Stimulated activated CD4-positive, alpha-beta T cell treated with anti-CD3 and anti-CD28 coated beads, Interleukin-1b, Interleukin-23, amount 100 ng/mL, for 48 hours (primary cell): ENCODE measurements at places on chromosomes 16 and 17.

DNA sequence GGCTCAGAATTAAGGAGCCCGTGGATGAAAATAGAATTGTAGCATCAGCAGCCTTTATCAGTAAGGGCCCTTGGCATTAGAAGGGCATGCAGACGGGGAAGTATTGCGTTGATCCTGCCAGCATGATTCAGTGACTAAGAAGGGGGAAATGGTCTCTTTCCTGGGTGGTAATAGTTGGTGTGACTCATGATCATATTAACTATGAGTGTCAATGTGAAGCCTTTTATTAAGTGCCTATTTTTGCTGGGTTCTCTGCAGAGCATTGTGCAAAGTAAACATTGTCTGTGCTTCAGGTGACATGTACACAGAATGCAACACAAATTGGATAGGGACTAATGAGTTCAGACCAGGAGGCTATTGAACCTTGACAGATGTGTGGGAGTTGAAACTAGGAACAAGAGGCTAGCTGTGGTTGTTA is 24.5 kb downstream of the RCVRN start:
- no peak for DNase-seq

DNA sequence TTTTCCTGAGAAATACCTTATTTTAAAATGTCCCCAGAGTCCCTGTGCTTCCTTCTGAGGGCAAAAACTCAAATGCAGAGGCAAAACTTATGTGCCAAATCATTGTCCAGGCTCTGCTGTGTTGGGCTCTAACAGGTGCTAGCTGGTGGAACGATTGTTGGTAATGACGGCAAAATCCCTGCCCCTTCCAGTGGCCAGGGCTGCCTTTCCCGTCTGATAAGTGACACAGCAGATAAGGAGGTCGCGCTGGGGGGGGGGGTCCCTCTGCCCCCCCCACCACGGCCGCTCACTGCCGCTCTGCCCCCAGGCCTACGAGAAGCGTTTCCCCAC is 29.1 kb downstream of the SEC14L5 start:
- DNase-seq: no peak

DNA sequence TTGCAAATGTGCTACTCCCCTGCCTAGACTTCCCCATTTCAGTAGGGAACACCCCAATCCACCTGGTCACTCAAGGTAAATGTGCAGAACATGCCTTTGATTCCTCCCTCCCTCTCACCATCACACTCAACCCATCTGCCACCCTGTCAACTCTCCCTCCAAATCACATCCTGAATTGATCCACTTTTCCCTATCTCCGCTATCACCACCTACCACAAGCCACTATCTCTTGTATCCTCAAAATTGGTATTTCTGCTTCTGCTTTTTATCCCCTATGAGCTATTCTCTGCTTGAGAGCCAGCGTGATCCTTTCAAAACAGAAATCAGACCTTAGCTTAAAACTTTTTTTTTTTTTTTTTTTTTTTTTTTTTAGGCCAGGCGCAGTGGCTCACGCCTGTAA is 5.4 kb upstream of the NOL11 start:
- DNase-seq: no peak

- no peak for DNase-seq
These were observed 57.4 kb upstream of the TEKT3 start for GRCh38 chr17:15398736-15399331.

DNA sequence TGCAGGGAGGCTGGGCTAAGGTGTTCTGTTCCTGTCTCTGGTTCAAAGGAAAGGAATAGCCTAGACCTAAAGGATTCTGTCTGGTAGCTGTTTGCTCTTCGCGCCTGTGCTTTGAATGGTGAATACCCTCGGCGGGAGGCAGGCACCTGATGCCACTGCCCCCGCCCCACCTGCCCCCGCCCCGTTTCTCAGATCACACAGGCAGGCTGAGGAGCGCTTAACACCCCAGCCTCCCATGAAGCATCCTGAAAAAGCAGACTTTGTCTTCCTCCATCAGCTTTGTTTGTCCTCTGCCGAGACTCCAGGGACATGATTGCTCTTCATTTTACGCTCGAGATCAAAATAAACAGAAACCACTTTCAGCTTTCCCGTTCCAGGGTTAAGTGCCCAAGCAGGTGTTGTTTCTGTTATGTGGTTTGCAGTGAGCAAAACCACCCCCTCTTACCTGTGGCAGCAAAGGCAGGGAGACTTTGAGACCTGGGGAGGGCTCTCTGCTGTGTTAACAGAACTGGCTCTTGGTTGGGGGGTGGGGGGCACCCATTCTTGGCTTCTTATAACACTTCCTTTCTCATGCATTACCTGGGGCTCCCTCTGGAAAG is 452.1 kb downstream of the WWOX start:
- no peak for DNase-seq

- DNase-seq: no peak
These were observed 61.4 kb upstream of the IRX3 start for GRCh38 chr16:54347961-54348360.

GRCh38 chr16:85309656-85310587 is 197.7 kb upstream of the CIBAR2 start:
- peak; percentile 10 for DNase-seq

DNA sequence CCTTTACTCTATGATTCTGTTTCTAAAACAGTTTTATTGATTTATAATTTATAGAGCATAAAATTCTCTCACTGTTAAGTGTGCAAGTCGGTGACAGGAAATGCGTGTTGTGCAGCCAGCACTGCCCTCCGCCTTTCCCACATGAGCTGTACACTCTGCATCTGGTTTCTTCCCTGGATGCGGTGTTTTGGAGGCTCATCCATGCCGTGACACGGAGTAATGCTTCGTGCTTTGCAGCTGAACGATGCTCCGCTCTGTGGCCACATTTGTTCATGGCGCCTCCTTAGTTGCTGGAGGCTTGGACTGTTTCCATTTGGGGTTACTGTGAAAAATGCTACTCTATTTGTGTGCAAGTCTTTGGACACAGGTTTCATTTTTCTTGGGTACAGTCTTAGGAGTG is 7.2 kb upstream of the IGFALS start:
- no peak for DNase-seq

DNA sequence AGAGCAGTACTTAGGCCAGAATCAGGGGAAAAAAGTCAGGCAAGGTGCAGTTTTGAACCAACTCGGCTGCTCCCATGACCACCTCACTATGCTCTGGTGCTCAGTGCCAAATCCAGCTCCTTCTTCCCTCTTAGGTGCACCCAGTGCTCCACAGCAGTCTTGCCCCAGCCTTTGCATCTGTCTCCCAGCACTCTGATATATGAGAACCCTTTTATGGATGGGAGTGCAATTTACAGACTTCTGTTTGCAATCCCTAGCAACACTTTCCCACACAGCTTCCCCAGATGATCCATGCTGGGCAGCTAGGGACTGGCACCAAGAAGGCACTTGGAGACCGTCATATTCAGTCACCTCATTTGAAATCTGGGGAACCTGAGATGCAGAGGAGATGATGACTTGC is 267.9 kb upstream of the CCL2 start:
- no peak for DNase-seq

DNA sequence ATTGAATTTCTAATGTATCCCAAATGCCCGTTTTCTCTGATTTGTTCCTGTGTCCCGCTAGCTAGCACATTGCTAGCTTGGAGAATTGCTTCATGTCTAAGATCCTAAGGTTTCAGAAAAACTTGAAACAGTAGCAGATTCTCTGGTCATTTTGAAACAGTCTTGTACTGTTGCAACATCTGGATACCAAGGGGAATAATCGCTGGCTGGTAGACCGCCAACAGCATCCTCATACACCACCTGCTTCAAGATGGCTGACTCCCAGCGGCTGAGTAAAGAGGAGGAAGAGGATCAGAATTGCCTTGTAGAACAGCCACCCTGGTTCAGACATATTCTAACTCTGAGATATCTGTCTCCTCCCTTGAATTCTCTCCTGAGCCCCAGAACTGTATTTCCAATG is 226.7 kb upstream of the ELAC2 start:
- no peak for DNase-seq

DNA sequence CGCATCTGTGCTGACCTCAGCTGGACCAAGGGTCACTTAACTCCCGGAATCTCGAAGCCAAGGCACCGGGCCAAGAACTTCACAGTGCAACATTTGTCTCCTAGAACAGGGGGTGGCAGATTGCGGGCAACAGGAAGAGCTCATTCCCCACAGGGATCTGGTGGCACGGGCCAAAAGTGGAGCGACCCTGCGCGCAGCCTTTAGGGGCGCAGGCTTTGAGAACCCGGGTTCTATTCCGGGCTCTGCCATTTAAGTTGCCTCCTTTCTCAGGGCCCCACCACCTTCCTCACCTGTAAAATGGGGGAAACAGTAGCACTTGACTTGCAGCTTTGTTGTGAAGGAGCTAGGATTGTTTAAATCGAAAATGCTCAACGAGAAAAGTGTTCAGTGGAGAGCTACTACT is 651 bp downstream of the SHMT1 start:
- peak; percentile 18 for DNase-seq

DNA sequence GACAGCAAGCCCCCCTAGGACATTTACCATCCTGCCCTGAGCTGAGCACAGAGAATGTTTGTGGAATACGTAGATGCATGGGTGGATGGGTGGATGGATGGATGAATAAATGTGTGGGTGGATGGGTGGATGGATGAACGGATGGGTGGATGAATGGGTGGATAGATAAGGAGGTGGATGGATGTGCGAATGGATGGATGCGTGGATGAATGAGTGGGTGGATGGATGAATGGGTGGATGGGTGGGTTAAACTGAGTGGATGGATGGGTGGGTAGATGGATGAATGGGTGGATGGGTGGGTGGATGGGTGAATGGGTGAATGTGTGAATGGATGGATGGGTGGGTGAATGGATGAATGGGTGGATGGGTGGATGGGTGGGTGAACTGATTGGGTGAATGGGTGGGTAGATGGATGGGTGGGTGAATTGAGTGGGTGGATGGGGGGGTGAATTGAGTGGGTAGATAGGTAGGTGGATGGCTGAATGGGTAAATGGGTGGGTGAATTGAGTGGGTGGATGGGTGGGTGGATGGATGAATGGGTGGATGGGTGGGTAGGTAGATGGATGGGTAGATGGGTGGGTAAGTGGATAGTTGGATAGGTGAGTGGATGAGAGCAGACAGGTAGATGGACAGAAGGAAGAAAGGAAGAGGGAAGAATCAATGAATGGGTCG is 5.2 kb downstream of the TMC6 start:
- DNase-seq: no peak

DNA sequence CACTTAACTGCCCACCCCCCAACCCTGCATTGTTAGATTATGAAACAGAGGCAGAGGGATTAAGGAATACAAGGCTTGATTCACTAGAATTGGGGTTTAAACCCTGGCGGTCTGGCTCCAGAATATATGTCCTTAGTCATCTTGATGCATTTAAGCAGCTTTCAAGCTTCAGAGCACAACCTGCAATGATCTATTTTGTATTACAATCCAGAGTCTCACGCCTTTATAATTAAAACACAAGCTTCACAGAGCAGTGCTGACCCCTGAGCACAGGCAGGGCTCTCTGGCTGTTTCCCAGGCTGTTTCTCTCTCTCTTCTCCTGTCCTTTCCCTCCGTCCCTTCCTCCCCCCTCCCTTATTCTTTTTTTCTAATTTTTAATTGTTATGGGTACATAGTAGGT is 209.1 kb downstream of the SPECC1 start:
- no peak for DNase-seq

DNA sequence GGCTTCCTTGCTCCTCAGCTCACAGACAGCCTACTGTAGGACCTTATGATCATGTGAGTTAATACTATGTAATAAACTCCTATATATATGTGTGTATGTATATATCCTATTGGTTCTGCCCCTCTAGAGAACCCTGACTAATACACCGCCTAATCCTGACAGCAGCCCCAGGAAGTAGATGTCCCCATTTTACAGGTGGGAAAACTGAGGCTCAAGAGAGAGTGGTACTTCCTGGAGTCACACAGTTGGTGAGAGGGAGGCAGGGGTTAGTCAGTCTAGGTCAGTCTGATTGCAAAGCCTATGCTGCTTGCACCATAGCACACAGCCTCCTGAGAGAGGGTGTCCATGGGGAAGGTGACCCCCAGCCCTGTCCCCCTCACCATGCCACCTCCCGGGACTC is 42.7 kb upstream of the C16orf82 start:
- no peak for DNase-seq

DNA sequence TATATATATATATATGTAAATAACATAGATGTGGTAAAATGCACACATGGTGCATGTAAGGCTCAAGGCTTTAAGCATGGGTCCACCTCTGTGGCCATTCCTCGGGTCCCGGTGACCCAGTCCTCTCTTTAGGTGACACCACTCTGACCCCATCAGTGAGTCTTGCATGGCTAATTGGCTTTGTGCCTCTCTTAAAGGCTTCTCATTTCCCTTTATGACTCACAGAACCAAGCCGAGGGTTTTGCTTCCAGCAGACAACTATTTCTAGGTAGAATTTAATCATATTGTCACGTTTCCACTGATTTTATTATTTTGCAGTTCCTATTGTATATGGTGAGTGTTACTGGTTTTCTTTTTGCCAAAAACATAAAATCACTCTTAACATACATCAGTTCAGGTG is 59.7 kb downstream of the PLCG2 start:
- no peak for DNase-seq

DNA sequence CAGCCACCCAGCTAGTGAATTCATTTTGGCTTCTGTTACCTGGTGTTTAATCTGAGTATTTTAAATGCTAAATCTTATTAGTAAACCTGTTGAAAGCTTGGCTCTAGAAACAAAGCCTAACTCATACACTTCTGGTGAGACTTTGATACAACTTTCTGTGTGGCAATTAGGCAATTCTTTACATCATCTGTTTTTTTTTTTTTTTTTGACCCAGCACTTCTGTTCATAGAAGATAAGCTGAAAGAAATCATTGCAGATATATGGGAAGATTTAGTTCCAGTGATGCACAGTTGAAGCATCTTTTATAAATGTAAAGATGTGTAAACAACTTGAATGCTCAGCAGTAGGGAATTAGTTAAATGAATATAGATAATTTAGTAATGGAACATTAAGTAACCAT is 21.7 kb upstream of the ABCC11 start:
- no peak for DNase-seq

DNA sequence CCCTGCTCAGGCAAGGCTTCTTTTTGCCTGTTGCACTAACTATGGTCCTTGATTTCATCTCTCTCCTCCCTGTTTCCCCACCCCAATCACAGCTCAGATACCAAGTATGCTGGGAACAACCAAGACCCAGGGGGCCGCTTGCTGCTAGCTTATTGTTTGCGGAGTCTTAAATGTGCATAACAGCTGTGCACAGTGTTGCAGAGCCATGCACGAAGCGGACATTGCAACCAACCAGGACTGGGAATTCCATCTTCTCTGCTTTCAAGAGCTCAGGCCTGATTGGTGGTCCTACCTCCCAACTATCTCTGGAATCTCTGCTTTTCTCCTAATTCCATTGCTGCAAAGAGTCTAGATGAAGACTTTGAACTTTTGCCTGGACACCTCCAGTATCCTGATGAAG is 281.3 kb upstream of the TNRC6C start:
- no peak for DNase-seq

GRCh38 chr17:81396722-81397313 is 1.6 kb downstream of the BAHCC1 start:
- peak; percentile 18 for DNase-seq

DNA sequence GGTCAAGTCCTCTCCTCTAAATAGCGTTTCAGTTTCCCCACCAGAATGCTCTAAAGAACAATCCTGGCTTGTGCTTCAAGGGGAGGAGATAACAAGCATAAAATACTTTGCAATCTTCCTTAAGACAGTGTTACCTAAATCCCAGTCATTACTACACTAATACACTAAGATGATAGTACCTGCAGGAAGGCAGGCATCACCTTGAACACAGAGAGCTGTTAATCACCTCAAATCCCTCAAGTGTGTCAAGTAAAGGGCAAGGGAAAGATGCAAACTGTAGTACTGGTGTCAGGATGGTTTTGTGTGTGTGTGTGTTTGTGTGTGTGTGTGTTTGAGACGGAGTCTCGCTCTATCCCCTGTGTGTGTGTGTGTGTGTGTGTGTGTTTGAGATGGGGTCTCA is 36.8 kb downstream of the NACA2 start:
- no peak for DNase-seq
